ENCODE measurements at places on chromosomes 1 and 21. TPM values are rescaled to one million over a fixed set of nuclear protein-coding genes. Genes with fewer than 3 reads are reported as not detected.

ILDR2 gene
- total RNA-seq = under 0.01 TPM

TDRD5 gene
- not detected for total RNA-seq

TP73 gene
- total RNA-seq = not detected

AMY2B gene
- 2.7 TPM for total RNA-seq

SPAG17 gene
- under 0.01 TPM for total RNA-seq

SPRR3 gene
- total RNA-seq = not detected

ERICH3 gene
- total RNA-seq = not detected

COL11A1 gene
- 17.2 TPM for total RNA-seq

MFAP2 gene
- total RNA-seq = 10.7 TPM

KRTAP11-1 gene
- total RNA-seq = not detected

PALMD gene
- 0.85 TPM for total RNA-seq

ARHGAP30 gene
- total RNA-seq = under 0.01 TPM

LCK gene
- not detected for total RNA-seq

BARHL2 gene
- not detected for total RNA-seq

TMEM54 gene
- total RNA-seq = 29.4 TPM

CYP4Z1 gene
- not detected for total RNA-seq

DESI2 gene
- 42.1 TPM for total RNA-seq

LGR6 gene
- total RNA-seq = not detected

MPL gene
- total RNA-seq = not detected

PTPRC gene
- under 0.01 TPM for total RNA-seq

TSPEAR gene
- total RNA-seq = not detected

AVPR1B gene
- not detected for total RNA-seq

SYPL2 gene
- total RNA-seq = 0.46 TPM

ATF6 gene
- total RNA-seq = 23.2 TPM

NUAK2 gene
- 4.8 TPM for total RNA-seq

PANK4 gene
- 14.8 TPM for total RNA-seq

CHIT1 gene
- 0.18 TPM for total RNA-seq

ECM1 gene
- total RNA-seq = 7.8 TPM

RPS6KA1 gene
- total RNA-seq = 1.8 TPM

UQCRHL gene
- 11.4 TPM for total RNA-seq

TRIM45 gene
- 1.7 TPM for total RNA-seq

LCE1A gene
- not detected for total RNA-seq

OR2L5 gene
- total RNA-seq = not detected

RAB3B gene
- total RNA-seq = 7.0 TPM
